ENCODE measurements at places on chromosomes 13 and 19.

DNA sequence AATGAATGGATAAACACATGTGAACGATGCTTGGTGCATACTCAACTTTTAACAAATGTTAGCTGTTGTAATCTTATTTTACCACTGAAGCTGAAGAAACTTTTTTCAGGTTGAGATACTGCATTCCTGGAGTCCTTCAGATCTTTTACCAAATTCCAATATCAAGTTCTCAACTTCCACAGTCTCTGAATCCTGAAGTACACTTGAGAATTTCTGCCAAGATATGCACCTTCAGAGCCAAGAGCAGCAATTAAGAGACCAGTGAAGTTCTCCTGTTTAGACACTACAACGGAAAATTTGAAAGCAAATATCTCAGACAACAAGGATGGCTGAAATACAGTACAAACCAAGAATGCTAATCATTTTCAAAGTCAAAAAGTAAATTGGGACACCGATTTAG is 84.6 kb upstream of the MTIF3 start:
- no peak for DNase-seq

GRCh38 chr13:39391761-39392160 is 211.2 kb downstream of the LHFPL6 start:
- no peak for DNase-seq

- no peak for DNase-seq
These were observed 543.3 kb upstream of the SPRY2 start for GRCh38 chr13:80884056-80884785.

GRCh38 chr19:56748378-56748777 is 76.8 kb upstream of the ZNF835 start:
- peak; percentile 39 for DNase-seq

DNA sequence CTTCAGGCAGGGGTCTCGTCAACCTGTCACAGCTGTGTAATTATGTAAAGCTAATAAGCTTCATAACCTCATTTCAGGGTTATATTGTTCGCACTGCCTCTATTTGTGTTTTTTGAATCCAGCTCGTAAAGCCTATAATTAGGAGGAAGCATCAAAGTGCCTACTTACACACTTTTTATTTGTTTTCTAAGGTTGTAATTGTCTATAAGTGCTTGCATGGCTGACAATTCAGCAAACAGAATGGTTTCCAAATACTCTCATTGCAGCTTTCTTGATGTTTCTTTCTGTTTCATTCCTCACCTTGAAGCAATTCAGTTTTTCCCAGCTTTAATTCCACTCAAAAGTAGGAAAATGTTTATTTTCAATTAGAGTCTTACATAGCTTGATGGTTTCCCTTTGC is 336.3 kb downstream of the HS6ST3 start:
- no peak for DNase-seq

- no peak for DNase-seq
These were observed 285.5 kb downstream of the UQCRFS1 start for GRCh38 chr19:28927456-28927855.

DNA sequence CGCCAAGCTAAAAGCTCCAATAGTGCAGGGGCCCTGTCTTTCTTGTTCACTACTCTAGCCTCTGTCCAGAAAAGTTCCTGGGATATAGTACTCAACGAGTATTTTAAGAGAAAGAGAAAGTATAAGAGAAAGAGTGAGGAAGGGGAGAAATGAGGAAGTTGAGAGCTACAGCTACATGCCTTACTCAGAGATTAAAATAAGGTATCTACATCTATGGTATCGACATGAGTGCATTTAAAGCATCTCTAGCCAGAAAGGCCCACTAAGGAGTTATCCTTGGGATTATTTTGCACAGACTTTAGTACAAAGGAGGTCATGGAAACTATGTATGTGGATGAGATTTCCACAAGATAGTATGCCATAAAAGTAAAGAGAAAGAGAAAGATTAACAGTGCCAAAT is 28.5 kb downstream of the MYCBP2 start:
- no peak for DNase-seq

GRCh38 chr13:44140146-44140545 is 233.5 kb upstream of the SERP2 start:
- DNase-seq: no peak

GRCh38 chr19:38919837-38920601 is 8.0 kb upstream of the CCER2 start:
- no peak for DNase-seq

DNA sequence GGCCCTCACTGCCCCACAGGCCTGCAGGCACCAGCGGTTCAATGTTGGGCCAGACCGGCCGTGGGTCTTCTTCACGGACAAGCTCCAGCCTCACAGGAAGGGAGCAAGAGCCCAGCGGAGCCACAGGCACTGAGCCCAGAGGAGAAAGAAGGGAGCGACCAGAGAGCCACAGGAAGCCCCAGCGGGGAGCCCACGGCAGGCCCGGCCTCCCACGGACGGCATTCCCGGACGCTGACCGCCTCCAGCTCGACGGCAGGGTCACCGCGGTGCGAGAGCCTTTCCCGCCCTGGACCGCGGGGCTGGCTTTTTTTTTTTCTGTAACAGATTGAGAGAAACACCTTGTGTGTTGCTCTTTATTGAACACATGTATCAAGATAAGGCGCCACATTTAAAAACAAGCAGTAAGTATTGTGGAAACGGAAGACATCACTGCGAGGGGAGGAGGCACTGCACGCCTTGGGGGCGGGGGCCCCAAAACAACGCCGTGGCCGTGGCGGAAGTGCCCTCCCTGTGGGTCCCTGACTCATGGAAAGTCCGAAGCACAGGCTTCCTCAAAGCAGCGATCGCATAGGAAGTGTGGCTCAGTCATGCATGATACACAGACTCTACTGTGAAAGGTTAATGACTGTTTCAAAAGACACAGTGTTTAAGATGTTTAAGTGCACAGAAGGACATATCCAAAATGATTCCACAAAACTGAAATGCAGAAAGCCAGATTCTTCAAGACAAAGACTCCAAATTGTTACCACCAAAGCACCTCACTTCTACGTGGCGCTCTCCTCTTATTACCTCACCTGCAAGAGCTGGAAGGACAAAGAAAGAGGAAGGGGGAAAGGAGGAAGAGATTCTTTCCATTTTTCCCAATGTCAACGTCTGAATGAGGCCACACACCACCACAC is 3.5 kb downstream of the RASA3 start:
- DNase-seq: no peak

GRCh38 chr19:51448411-51449016 is 9.7 kb downstream of the SIGLEC8 start:
- DNase-seq: no peak

GRCh38 chr19:55567708-55568328 is 12.8 kb downstream of the ZNF579 start:
- no peak for DNase-seq

DNA sequence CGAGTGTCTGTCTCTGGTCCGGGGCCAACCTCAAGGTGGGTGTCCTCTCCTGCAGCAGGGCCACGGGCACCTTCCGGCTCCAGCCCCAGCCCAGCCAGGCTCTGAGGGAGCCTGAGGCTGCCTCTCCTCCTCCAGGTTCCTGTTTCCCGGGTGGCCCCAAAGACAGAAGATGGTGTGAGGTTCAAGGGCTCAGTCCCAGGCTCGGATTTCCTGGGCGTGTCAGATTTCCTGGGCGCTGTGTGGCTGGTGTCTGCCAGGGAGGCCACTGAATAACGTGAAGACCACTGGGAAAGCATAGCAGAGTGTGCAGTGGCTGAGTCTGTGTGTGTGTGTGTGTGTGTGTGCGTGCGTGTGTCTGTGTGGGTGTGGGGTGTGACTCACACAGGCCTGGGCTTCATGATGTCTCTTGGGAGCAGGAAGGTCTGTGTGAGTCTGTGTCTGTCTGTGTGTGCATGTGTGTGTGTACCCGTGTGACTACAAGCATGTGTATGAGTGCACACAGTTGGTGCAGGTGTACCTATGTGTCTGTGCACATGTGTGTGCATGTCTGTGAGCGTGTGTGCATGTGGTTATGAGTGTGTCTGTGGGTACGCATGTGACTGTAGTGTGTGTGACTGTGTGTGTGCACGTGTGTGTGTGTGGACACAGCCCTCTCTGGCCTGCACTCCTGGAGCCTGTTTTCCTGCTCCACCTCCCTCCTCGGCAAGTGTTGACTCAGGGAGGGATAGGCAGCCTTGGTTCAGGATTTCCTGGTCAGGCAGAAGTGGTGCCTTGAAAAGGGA is 28.3 kb downstream of the CEBPA start:
- DNase-seq: no peak

DNA sequence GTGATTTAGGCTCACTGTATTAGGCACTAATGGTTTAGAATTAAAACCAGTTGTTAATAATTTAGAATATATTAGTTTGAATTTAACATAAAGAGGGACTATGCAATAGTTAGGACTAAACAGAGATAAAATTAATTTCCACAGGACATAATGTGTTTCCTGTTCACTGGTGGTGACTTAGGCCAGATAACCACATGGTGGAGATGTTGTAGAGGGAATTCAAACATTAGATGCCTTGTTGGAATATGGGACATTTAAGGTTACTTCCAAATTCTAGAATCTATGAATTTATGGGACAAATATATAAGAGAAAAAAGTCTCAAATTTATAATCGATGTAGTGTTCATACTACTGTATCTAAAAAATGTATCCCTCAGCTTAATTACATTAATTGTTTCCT is 615.5 kb upstream of the KLHL1 start:
- DNase-seq: no peak

- no peak for DNase-seq
These were observed 27.5 kb upstream of the ANKRD10 start for GRCh38 chr13:110942248-110942981.

- no peak for DNase-seq
These were observed 88.0 kb upstream of the MCF2L start for GRCh38 chr13:112880976-112881540.

DNA sequence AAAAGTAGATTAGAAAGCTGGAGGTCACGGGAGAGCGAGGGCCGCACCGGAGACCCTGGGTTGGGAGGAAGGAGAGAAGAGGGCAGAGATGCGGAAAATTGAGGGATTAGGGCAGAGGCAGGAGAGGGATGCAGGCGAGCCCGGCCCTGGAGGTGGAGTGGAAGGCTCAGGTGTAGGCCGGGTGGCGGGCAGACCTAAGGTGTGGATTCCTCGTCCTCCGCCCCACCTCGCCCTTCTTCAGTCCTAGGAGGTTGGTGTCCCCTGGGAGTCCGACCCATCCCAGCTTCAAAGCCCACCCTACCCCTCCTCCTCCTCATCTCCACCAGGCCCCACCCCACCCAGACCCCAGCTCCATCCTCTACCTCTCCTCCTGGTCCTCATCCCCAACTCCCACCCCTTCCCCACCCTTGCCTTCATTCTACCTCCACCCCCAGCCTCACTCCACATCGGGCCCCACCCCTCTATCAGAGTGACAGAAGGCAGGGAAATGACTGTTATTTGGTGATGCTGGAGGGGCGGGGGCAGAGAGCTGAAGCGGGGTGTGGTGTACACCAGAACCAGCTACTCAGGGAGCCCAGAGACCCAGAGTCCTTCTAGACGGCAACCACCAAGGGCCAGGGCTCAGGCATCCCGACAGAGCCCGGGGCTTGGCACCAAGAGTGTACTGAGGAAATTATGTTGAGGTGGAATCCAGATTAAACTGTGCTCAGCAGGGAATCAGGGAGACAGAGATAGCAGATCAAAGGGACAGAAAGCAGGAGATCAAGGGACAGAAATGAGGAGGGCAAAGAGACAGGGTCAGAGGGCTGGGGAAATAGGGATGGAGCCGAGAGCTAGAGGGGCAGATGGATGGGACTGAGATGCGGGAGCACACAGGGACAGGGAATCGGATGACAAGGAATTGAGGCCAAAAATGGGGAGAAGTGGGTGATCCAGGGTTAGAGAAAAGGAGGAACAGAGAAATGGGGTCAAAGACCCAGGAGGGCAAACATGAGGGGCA is 6.4 kb downstream of the ERFL start:
- DNase-seq: no peak

GRCh38 chr19:34539396-34539795 is 57.8 kb downstream of the WTIP start:
- DNase-seq: no peak

GRCh38 chr13:88908961-88909441 is 1237.8 kb downstream of the SLITRK5 start:
- no peak for DNase-seq

GRCh38 chr19:19527674-19528625 is 761 bp upstream of the YJEFN3 start:
- no peak for DNase-seq

GRCh38 chr19:651114-651818 is 11.6 kb downstream of the FGF22 start:
- DNase-seq: no peak

GRCh38 chr19:27774827-27775226 is 1438.1 kb downstream of the UQCRFS1 start:
- DNase-seq: no peak

GRCh38 chr13:28002886-28003698 is 14.6 kb upstream of the URAD start:
- no peak for DNase-seq

GRCh38 chr13:102678339-102679107 is 16.3 kb downstream of the METTL21C start:
- no peak for DNase-seq

- DNase-seq: no peak
These were observed at the start of gene MYO1F for GRCh38 chr19:8577247-8577646. Gene MYO1F (minus strand): TSS chr19:8577442. CDS start chr19:8577309, 133 bp downstream.

DNA sequence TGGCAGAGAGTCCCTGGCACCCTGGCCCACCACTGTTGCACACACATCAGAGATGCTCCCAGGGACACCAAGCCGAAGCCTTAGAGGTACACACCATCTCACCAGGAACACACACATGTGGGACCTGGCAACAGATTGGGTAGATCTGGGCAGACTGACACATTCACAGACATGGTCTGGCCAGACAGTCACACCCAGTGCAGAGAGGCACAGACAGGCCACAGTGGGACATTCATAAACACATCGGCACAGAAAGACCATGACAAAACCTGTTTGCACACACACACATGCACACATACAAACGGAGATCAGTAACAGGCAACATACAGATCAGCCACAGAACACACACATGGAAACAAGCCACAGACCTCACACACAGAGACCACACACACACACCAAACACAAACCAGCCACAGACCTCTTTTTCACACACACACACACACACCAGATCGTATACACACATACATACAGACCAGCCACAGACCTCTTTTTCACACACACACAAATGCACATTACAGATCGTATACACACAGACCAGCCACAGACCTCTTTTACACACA is 6.3 kb upstream of the JUNB start:
- no peak for DNase-seq

- DNase-seq: no peak
These were observed 886.8 kb downstream of the PCDH9 start for GRCh38 chr13:66343224-66343828.

DNA sequence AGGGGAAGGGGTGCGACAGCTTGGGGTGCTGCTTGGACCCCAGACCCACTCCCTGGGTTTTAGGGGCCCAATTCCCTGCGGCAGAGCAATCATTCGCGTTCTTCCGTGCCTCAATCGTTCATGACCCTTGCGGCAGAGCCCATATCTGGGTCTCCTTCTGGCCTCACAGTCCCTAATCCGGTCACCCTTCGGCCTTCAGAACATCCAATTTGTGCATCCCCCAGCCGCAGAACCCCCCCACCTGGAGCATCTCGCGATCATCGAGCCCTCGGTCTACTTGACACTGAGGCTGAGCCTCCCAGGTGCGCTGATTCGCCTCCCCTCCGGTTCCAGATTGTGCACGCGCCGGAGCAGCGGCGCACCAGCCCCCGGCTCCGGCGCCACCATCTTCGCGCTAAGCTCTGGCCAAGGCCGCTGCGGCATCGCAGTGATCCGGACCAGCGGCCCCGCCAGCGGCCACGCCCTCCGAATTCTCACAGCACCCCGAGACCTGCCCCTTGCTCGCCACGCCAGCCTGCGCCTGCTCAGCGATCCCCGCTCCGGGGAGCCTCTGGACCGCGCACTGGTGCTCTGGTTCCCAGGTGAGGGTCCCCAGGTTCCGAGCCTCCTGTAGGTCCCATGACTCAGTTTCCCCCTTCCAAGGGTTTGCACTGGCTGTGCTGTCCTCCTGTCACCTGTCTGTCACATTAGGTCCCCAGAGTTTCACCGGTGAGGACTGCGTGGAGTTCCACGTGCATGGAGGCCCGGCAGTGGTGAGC is 501 bp downstream of the GTPBP3 start:
- DNase-seq: no peak

Data from amygdala (tissue), 56 donors.